Stimulated activated effector memory CD8-positive, alpha-beta T cell treated with anti-CD3 and anti-CD28 coated beads, Interleukin-12 subunit alpha, Interleukin-12 subunit beta, amount 100 ng/mL, for 72 hours (primary cell): ENCODE measurements at places on chromosomes 16 and 17.

- DNase-seq = no peak
Observed at GRCh38 chr17:19433727-19434340, 22.8 kb downstream of the RNF112 start.

- peak; percentile 72 for DNase-seq
Observed at GRCh38 chr17:82023447-82024241, 539 bp downstream of the LRRC45 start.

- DNase-seq = no peak
Observed at GRCh38 chr17:14732211-14732610, 431.3 kb downstream of the HS3ST3B1 start.

DNA sequence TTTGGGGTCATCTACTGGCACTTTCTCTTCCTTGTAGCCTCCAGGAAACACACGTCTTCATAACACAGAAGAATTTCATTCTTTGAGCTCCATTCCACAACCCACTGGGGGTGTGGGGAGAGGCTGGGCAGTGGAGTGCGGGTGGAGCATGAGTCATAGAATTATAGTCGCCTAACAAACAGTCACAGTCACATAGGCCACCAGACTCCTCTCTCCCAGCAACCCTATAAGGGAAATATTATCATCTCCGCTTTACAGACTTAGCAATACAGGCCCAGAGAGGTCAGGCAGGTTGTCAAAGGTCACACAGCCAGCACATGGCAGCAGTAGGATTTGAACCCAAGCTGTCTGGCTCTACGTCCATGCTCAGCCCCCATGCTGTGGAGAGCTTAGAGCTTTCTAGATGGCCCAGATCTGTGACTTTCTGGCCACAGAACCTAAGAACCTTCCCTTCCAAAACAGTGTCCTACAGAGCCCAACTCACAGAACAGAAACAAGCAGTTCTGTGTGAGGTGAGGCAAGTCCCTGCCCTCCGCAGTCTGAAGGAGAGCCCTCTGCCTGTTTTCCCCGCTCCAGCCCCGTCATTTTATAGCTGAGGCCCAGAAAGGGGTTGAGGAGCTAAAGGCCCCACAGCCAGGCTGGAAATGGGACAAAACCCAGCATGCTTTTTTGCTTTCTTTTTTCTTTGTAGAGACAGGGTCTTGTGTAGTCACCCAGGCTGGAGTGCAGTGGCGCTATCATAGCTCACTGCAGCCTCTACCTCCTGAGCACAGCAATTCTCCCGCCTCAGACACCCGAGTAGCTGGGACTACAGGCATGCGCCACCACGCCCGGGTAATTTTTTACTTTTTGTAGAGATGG, 10.7 kb upstream of the LITAF start:
- no peak for DNase-seq

DNA sequence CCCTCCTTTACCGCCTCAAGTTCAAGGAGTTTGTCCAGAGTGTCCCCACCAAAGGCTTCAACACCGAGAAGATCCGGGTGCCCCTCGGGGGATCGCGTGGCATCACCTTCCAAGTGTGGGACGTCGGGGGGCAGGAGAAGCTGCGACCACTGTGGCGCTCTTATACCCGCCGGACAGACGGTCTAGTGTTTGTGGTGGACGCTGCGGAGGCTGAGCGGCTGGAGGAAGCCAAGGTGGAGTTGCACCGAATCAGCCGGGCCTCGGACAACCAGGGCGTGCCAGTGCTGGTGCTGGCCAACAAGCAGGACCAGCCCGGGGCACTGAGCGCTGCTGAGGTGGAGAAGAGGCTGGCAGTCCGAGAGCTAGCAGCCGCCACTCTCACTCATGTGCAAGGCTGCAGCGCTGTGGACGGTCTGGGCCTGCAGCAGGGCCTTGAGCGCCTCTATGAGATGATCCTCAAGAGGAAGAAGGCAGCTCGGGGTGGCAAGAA, 1.1 kb downstream of the ARL4D start:
- DNase-seq = no peak

DNA sequence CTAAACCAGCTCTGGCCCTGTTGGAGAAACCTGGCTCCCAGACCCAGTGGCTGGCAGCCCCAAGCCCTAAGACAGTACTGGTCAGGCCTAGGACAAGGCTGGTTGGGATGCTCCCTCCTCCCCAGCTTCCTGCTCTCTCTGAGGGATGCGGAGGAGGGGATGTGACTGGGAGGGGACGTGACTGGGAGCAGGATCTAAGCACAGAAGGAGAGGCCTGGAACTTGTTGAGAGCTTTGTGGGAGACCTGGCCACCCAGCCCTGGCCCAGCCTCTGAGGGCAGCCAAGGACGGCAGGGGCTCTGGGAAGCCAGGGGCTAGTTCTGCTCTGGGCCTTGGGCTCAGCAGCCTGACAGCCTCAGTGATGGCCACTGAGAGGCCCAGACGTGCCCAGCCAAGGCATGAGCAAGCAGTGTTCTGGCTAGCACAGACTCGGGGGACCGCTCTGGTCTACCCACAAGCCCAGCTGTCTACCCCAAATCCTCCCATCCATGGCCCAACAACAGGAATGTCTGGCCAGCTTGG, 22.8 kb downstream of the ATP6V0D1 start:
- DNase-seq = no peak

- DNase-seq = no peak
Observed at GRCh38 chr16:55155815-55156214, 168.2 kb upstream of the IRX6 start.

- DNase-seq = no peak
Observed at GRCh38 chr16:26263406-26263805, 571.6 kb downstream of the HS3ST4 start.

- DNase-seq = no peak
Observed at GRCh38 chr17:17603178-17603894, 11.8 kb upstream of the PEMT start.

- DNase-seq = no peak
Observed at GRCh38 chr17:67156269-67157199, 88.5 kb downstream of the HELZ start.

DNA sequence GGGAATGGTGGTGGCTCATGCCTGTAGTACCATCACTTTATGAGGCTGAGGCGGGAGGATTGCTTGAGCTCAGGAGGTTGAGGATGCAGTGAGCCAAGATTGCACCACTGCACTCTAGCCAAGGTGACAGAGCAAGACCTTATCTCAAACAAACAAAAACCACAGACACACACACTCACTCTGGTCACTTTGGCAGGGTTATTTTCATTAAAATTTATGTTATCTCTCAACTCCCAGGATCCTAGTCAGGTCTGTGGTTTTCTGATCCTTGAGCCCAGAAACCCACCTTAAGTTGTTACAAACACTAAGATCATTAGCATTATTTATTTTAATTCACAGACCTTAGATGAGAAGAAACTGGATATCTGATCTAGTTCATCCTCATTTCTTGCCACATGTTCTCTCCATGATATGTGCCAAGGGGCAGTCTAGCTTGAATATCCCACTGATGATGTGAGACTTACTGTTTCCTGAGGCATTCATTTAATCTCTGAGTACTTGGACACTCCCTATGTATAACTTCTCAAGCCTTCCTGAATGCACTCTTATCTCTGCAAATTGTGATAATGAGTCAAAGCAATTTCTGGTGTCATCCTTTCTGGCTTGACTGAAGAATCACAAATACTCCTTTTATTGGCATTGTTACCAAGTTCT, 9.6 kb downstream of the ABHD15 start:
- no peak for DNase-seq

DNA sequence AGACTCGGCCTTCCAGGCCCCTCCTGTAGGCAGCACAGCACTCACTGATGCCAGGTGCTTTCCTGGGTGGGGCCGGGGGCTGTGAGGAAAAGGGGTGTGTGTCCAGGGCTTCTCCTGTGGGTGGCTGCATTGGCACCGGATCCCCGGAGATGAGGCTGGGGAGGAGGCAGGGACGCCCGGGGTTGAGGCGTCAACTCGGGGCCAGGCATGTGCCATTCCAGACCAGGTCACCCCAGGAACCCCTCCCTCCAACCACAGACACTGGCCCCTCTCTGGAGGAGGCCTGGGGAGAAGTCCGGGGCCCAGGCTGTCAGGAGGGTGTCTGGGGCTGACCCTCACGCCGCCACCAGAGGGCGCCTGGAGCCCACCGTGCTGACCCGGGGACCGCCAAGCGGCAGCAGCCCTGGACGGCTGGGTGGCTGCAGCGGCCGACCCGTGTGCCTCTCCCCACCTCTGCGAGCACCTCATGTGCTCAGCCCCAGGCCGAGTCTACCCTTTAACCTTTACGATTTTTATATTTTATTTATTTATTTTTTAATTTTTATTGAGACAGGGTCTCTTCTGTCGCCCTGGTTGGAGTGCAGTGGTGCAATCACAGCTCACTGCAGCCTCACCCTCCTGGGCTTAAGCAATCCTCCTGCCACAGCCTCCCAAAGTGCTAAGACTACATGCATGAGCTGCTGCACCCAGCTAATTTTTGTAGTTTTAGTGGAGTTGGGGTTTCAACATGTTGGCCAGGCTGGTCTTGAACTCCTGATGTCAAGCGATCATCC, 3.2 kb upstream of the METRN start:
- peak; percentile 91 for DNase-seq

- no peak for DNase-seq
Observed at GRCh38 chr17:37360632-37361031, 15.2 kb upstream of the C17orf78 start.

- no peak for DNase-seq
Observed at GRCh38 chr16:29667755-29668154, 4.7 kb downstream of the SPN start.

GRCh38 chr16:30786936-30787612, at the start of gene ZNF629:
TSS of gene ZNF629 (minus strand) at chr16:30787205. CDS start at chr16:30784482, 2,723 bp downstream.
- DNase-seq = no peak

DNA sequence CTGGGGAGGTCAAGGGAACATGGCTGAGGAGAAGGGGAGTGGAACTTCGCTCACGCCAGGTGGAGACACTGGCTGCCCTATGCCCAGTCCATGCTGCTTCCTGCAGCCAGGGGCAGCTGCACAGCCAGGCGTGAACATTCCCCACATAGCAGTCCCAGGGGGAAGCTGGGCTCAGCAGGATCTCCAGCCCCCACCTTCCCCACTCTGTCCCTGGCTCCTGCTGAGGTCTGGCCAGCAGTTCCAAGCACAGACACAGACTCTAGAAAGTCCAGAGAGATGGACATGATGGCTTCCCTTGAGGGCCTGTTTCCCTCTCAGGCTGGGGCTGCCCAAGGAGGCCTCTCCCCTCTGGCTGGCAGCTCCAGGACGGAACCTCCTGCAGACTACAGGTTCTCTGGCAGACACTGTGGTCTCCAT, 9.3 kb downstream of the JUP start:
- DNase-seq = no peak
